Kidney capillary endothelial cell (primary cell): ENCODE measurements at places on chromosomes 4 and X.

DNA sequence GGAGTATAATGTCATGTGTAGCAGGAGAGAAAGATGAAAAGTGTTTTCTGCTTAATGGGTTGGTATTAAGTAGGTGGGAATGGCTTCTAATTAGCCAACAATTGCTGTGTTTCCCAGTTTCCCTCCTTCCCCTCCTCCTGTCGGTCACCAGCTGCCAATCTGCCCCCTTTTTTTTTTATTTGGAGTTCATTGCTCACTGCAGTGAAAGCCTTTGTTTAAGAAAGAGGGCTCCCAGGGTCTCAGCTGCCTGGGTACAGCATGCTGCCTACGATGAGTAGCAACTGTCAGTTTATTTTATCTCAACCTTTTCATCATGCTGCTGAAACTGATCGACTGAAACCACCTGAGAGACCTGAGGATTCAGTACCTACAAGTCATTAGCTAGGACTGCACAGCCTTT, 149.0 kb downstream of the POU4F2 start:
- no peak for DNase-seq

- DNase-seq = no peak
These were observed 28.4 kb downstream of the HAND2 start for GRCh38 chr4:173501592-173502150.

GRCh38 chrX:45667666-45668065, 467.0 kb upstream of the DIPK2B start:
- no peak for DNase-seq

DNA sequence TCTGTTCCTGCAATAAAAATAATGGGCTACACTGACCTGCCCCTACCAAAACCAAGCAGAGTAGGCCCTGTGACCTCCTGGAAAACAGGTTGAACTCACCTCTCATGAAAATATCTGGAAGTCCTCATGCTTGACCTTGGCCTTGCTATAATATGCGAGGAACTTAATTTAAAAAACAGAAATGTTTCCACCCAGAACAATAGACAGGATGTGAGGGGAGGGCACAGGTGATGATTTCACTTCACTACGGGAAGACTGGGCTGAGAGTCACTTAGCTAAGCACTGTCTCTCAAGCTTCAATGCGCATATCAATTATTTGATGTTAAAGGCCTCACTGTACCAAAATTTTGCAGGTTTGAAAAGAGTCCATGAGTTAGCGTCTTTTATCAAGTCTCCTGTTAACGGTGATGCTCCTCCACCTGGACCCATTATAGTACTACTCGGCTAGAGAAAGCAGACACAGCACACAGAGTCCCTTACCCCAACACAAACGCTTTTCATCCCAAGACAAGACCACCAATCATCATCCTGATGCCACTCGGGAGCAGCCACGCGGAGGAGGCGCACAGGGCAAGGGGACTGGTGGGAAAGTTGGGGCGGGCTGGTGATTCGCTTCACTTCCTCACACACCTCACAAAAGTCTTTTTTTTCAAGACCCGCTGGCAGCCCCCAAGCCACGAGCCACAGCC, 25.9 kb downstream of the ZNF721 start:
- DNase-seq = peak; percentile 22

DNA sequence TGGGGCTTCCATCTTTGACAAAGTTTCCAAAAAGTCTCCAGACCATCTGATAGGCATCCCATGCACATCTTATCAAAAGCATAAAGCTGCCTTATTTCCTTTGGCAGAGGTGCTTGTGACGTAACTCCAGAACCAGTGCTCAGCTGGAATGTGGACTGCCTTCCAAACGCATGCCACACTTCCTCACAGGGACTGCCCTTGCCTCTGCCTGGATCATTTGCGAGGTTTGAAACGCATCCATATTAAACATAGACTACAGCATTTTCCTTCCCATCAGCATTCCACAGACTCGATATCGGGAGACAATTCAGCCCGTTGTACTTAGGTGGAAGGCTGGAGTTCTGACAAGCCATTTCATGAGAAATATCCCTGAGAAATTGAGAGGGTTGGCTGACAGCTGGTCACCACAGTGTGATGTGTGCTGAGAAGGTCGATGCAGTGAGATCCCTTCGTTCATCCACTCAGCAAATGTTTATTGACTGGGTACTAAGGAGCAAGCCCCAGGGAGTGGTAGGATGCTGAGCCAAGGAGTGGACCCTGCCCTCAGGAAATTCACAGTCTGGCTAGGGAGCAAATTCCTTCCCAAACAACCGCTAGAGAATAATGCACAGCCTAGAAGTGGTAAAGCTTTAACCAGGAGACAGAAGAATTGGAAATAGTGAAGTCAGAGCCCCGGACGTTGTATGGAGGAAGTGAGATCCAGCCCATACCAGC, 376.0 kb downstream of the BCOR start:
- DNase-seq = no peak

GRCh38 chr4:632926-633325, 7.6 kb downstream of the PDE6B start:
- DNase-seq = no peak

DNA sequence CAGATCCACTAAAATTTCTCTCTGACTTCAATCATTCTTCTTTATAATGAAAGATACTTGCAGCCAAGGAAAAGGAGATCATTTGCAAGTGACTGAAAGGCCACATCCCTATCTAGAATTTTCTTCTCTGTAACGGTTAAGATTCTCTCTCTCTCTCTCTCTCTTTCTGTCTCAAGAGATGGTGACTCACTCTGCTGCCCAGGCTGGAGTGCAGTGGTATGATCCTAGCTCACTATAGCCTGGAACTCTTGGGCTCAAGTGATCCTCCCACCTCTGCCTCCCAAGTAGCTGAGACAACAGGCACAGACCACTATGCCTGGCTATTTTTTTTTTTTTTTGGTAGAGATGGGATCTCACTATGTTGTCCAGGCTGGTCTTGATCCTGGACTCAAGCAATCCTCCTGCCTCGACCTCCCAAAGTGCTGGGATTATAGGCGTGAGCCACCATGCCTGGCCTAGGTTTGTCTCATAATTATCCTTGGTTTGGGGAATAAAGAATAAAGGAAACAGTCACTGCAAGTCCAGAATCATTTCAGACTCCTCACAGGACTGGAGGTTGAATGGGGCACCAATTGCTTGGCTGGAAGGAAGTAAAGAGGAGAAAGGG, 33.3 kb upstream of the GALNT7 start:
- no peak for DNase-seq

DNA sequence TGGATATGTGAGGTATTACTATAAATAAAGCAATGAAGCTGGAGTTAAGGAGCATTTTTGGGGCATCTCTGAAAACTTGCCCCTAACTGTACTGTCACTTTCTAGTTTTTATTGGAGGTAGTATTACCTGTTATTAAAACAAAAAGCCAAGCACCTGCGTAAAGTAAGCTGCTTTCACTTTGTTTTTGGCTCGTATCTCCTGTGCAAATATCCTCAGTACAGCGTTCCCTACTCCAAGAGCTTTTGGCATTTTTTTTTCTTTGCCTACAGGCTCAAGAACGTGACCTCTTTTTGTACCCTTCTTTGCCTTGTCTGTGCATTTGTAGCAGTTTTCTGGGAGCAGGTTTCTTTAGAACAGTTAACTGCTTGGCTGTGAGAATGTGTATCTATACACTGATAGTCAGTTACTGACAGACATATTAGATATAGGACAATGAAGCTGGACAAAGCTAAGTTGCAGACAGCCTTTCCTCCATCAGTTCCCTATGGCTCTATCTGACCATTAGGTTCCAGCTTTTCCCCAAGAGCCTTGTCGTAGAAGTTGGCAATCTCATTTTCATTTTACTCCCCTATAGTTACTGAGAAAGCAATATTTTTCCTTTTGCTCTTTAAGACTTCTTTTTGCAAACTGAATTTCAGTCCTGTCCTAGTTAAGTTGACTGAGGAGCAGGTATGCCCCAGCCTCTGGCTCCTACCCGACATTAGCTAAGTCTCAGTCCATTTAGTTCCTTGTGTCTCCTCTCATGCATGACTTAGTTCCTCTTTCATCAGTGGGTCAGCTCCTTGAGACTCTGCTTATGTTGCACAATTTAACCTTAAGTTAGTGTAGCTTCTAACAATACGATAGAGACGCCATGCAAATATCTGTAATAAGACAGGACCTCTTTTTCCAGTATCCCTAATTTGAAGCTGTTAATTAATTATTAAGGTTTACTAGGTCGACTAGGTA, 71.5 kb upstream of the HPRT1 start:
- no peak for DNase-seq

DNA sequence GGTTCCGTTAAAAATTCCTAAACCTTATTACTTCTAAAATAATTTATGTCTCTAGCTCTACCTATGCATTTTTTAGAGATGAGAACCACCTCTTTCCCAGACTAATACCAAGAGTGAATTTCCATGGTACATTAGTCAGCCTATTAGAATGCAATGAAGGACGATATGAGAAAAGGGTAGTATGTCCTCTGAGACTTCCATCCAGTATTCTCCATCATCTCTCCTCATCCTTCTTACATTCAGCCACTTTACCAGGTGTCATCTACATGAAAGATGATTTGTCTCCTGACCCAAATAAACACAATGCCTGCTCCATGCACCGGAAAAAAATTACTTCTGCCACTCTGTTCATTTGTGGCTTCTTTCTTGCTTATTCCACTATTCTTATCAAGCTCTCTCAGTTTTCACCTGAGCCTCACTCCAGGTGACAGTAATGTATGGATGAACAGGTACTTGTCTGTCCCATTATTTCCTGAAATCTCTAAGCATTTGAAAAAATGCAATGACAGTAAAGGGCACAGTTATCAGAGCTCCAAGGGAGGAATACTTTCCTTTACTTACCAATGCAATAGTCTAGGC, 97.9 kb downstream of the MAB21L2 start:
- DNase-seq = no peak

DNA sequence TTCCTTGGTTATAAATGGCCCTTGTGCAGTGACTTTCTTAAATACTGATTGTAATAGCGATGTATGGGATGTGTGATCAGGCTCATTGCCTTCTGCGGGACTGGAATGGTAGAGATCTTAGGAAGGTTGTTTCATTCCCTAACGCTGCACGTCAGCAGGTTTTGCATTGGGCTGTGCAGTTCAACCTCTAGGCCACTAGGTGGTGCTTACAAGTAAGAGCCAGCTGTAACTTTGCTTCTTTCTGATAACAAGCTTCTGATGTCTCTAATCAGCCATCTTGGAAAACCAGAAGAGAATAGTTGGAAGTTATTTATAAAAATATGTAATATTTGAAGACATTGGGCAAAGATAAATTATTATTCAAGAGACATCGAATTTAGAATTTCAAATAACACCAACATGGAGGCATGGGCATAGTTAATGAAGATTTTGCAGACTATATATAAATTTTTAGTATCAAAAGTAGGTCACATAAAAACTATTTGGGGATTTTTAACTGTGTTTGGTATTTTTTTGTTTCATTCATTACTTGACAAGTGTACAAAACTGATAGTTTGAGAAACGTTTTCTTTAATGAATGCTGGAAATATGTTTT, 339.7 kb upstream of the PCDH7 start:
- DNase-seq = peak; percentile 55

DNA sequence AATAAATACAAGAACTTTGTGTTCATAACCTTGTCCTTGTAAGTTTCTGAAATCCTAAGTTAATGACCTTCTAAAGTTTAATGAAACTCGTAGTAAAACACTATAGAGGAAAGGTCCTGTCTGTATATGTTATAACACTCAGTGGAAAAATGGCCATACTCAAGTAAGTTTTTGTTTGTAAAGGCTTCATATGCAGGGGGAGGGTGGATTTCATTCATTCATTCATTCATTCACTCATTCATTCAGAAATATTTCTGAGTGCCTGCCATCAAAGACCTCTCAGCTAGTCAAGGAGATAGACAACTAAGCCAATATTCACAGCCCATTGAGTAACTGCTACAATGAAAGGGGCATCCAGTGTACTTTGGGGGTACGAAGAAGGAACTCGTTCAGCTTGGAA, 6.9 kb upstream of the TMEM156 start:
- DNase-seq = no peak

- DNase-seq = peak; percentile 42
These were observed 12.7 kb upstream of the PAQR3 start for GRCh38 chr4:78951862-78952472.

- DNase-seq = no peak
These were observed 169.9 kb downstream of the AASDH start for GRCh38 chr4:56217343-56217890.

- DNase-seq = peak; percentile 29
These were observed 843.4 kb downstream of the FSTL5 start for GRCh38 chr4:161320377-161320776.

DNA sequence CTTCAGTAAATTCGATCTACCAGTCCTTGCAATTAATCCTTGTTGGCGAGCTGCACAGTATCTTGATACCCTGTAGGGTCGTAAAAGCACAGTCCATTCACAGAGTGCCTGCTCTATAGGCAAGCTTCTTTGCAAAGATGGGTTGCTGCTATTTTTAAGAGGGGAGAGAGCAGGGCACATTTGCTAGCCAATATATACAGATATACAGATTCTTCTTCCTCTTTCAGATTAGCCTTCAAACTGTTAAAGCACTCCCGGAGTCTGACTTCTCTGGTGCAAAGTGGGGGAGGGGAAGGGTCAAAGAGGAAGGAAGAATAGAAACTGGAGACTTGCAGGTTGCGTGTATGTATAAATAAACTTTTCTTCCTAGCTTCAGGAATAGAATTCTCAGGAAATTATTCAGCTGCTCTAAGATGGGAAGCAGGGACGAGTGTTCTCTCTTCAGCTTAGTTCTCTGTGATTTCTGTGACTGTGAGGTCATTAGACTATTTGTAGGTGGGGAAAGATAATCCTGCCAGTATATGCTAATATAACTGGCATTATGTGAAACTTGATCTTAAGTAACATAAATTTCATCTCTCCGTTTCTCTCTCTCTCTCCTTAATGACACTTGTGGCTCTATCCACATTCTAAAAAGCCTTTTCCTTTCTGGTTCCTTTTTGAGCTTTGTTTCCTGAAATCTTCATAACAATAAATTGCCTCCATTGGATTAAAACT, at the start of gene CYSLTR1:
Gene CYSLTR1, minus strand, starts transcription at position 242 of the 717 bp plus-strand sequence. CDS start 53,865 bp downstream, outside the sequence.
- DNase-seq = no peak

DNA sequence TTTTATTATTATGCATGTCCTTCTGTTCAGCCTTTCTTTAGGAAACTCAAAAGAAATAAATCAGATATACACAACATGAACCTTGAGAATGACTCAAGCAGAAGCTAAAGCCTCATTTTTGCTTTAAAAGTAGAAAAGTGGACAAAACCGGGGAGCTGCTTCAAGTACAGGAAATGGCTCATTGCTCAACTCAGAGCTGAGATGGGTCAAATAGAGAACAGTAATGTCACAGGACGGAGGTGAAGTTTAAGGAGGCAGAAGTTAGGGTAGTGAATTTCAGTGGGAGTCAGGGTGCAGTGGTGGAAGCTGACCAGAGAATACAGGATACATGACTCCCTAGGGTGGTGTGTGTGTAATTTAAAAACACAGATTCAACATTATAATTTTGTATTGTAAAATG, 22.2 kb downstream of the PHKA2 start:
- peak; percentile 14 for DNase-seq

GRCh38 chr4:171667906-171668305, 145.3 kb upstream of the GALNTL6 start:
- no peak for DNase-seq
